Neural crest cell (in vitro differentiated cells): ENCODE measurements at places on chromosomes 13 and 19. TPM values are rescaled to one million over a fixed set of nuclear protein-coding genes. Genes with fewer than 3 reads are reported as not detected.
A peak's percentile ranks its signal among the peaks of the same experiment; 100 is the strongest.

The KIR2DL1 gene
- not detected in 2 replicates for total RNA-seq

The GPC6 gene
- 13.4 and 14.1 TPM in 2 replicates for total RNA-seq

The VAV1 gene
- not detected in 2 replicates for total RNA-seq

The CEACAM8 gene
- total RNA-seq = not detected in 2 replicates

The NKPD1 gene
- 0.16 and 0.39 TPM in 2 replicates for total RNA-seq

The SH2D3A gene
- not detected in 2 replicates for total RNA-seq

The ELAVL3 gene
- total RNA-seq = 39.7 and 42.8 TPM in 2 replicates

The SNAPC2 gene
- 19.1 and 19.5 TPM in 2 replicates for total RNA-seq

The FREM2 gene
- 16.5 and 17.9 TPM in 2 replicates for total RNA-seq

The C19orf73 gene
- total RNA-seq = 1.0 and 1.3 TPM in 2 replicates

- no peak for DNase-seq
Observed at GRCh38 chr19:17479325-17479791, 9.0 kb downstream of the SLC27A1 start.

- no peak for DNase-seq
Observed at GRCh38 chr13:46992383-46992952, 95.6 kb upstream of the HTR2A start.

GRCh38 chr19:38701455-38702063 is 42.7 kb downstream of the CAPN12 start:
- no peak for DNase-seq

GRCh38 chr19:11090997-11091702 is 1.9 kb downstream of the LDLR start:
- DNase-seq = no peak

- DNase-seq = no peak
Observed at GRCh38 chr19:19538785-19539166, 711 bp downstream of the CILP2 start.

- no peak for DNase-seq
Observed at GRCh38 chr13:92806215-92806614, 420.4 kb upstream of the GPC6 start.

DNA sequence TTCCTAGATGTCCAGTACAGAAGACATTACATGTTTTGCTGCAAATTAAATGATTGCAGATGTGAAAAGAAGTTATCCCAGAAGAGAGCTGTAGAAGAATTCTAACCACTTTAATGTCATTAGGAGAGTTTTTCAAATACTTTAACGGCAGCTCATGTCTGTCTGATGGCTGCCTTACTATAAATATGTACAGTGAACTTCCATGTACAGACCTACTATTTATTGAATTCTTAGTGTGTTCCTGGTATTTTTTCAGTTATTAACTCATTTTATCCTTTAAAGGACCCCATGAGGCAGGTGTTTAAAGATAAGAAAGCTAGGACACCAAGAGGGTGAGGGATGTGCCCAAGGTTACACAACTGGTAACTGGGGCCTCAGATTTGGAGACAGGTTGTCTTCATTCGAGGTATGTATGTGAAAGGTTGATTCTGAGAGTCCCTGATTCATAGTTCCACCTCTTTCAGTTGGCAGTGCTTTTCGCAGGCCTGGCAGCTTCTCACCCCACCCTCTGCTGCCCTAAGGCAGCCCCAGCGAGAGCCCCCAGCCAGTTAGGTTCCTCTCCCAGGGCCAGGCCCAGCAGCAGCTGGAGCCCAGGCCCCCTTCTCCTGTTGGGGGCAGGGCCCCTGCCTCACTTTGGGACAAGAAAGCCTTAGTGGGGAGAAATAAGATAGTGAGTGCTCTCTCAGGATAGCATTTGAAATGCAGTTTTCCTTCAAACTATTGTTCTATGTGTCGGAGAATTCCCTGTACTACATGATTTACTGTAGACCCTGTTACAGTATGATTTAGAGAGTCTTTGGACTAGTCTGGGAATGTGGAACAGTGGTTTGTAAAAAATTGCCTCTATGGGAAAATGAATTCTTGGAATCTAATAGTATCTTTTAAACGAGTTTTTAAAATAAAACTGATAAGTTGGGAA is 67.7 kb upstream of the TEX29 start:
- no peak for DNase-seq

- DNase-seq = no peak
Observed at GRCh38 chr13:50494138-50494537, 349.4 kb downstream of the DLEU7 start.

GRCh38 chr13:39935155-39935554 is 279.7 kb downstream of the COG6 start:
- no peak for DNase-seq

DNA sequence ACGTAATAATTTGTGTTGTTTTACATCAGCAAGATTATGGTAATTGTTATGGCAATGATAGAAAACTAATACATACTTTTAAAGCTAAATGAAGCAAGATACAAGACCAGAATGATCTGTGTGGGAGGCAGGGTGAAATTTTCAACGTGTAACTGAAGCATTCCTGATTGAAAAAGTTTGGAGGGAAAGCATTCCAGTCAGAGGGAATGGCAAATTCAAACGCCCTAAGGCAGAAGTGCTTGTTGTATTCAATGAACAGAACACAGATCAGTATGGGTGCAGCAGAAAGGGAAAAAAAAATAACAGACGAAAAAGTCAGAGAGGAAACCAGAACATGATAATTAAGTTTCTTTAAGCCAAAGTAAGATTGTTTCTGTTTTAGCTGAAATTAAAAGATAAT is 928.5 kb upstream of the SLITRK1 start:
- no peak for DNase-seq

- DNase-seq = no peak
Observed at GRCh38 chr19:34066007-34066643, 106.2 kb upstream of the LSM14A start.

- no peak for DNase-seq
Observed at GRCh38 chr13:66048888-66049287, 1181.2 kb downstream of the PCDH9 start.

GRCh38 chr19:28289295-28290063 is 923.5 kb downstream of the UQCRFS1 start:
- DNase-seq = no peak

DNA sequence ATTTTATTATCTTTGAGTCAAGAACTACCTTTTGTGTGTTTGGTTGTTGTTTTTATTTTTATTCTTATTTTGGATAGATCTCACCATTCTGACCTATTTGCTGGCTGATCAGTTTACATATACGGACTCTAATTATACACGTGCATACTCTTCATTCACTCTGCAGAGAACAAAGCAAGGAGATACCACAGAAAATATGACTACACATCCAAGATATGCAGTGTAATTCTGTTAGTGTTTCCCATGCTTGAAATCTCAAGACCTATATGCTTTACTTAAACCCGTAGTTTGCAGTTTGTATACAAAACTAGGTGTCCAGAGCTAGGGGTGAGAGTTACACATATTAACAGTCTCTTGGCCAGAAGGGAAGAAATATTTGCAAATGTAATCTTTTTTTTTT is 205.5 kb downstream of the DCLK1 start:
- no peak for DNase-seq

DNA sequence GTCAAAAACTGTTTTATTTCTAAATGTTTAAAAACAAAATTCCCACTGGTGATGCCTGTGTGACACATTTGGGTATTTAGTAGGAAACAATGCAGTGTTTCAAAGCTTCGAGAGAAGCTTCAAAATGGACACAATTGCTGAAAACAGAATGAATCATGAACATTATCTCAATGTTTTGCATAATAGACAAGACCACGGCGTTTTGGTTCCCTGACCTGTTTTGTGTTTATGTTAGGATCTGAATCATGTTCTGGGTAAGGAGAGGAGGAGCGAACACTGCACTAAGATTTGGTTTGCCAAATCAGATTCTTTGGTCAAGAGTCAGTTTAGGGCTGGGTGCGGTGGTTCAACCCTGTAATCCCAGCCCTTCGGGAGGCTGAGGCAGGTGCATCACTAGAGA is 42.2 kb downstream of the IFT88 start:
- DNase-seq = no peak

- DNase-seq = no peak
Observed at GRCh38 chr13:109233293-109233692, 553.1 kb downstream of the IRS2 start.

GRCh38 chr13:57270493-57270892 is 103.5 kb downstream of the PRR20E start:
- DNase-seq = no peak

DNA sequence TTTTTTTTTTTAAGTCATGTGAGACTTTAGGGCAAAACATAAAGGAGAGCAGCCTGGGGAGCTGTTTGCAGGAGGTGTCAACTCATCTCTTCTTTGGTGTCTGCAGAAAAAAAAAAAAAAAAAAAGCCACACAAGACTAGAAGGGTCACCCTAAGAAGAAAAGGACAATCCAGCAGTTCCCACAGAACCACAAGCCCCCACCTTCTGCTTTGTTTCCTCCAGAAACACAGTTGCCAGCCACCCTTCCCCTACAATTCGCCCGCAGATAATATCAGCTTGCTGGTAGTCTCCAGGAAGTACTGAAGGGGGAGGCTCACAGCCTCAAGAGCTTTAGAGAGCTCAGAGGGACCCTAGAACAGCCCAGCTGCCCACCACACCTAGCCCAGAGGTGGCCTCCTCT is 22.3 kb upstream of the ZBTB7A start:
- DNase-seq = no peak

GRCh38 chr13:28376604-28377003 is 118.3 kb downstream of the FLT1 start:
- DNase-seq = no peak

DNA sequence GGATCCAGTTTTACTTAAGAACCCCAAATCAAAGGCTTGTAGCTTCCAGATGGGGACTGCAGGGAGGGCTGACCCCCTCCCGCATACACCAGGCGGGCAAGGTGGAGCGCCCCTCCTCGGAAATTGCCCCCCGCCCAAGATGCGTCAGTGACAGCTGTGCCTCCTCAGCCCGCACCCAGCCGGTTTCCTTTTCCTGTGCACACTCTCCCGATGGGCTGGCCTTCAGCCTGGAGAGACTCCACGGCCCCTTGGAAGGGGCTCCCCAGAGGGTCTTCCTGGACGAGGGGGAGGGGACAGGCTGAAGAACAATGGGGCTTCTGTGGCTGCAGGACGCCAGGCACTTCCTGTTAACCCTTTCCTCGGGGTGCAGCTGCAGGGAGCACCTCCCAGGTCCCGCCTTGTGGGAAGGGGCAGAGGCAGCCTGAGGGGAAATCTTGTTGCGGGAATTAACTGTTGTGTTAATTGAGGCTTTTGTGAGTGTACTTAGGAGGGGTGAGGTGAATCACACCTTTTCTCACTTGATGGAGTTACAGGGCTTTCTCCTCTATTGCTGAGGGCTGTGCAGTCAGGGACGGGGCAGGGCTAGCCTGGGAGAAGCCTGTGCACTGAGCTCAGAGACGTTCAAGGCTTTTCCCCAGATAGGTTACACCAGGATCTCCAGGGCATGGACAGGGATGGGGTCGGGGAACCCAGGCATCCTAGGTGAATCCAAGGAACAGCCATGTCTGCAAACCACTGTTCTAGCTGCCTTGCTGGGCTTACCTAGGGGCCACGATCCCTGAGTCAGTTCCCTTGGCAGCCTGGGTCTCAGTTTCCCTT is 14.3 kb downstream of the IER2 start:
- DNase-seq = peak; percentile 80

GRCh38 chr13:22114630-22115311 is 443.9 kb downstream of the FGF9 start:
- DNase-seq = no peak
